Left ventricle myocardium superior (tissue), 1 donor: ENCODE measurements at places on chromosomes 5 and 9.

- DNase-seq: no peak
Observed at GRCh38 chr5:27818888-27819287, 780.5 kb upstream of the CDH9 start.

DNA sequence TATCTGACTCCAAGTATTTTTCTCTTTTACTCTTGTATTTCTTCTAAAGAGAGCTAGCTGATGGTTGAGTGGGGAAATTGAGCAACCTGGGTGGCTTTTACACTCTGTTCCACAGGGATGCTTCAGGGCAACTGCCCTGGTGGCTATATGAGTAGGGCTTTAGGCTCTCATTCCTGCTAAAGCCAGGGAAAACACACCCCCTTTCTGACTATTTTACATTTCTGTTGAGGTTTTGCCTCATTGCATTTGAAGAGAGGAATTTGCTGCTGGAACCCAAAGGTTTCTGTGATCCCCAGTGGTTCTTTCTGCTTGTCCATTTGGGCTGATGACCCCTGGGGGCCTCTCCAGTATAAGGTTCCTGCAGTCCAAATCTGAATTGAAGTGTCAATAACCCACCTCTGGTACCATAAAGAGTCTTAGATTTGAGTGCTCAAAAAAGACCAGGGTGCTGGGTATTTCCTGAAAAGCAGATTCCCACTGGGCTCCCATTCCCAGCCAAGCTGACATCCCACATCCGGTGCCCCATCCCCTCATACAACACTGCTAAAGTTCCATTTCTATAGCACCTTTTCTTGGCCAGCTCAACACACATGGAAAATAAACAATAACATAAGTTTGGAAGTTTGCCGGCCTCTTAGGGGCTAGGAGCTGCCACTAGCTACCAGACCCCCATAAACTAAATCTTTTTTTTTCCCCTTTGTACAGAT is 59.5 kb downstream of the PAPPA start:
- DNase-seq: no peak

DNA sequence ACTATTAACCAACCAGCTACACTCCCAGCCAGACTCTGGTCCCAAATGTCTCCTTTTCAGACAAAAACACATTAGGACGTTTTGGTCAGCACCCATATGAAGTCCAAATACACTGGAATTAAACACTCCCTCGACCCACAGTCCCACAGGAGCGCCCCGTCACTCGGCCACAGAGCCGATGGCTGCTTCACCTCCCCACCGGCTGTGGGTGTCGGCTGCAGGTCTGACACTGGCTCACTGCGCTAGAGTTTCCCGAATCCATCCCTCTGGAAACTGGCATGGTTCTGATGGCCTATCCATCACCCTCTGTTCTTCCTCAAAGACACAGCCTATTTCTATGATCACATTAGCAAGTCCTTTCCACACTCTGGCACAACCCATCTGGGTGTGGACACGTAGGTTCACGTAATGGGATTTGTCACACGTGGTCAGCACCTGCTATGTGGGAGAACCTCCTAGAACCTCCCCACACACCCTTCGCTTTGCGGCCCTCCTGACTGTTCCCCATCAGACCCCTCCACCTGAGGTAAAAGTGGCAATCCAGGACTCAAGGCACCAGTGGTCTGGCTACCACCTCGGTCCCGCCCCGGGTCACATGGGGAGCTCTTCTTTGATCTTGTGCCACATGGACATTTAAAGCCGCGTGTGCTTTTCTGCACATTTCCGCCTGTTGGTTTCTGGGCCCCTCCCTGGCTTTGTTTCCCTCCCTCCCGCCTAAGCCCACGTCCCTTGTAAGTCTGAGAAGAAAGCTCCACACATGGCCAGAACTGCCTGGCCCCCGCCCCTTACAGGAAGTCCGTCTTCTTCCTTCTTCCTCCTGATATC is 131.1 kb upstream of the PHYKPL start:
- no peak for DNase-seq

- DNase-seq: no peak
Observed at GRCh38 chr5:27015758-27016157, 22.6 kb downstream of the CDH9 start.

DNA sequence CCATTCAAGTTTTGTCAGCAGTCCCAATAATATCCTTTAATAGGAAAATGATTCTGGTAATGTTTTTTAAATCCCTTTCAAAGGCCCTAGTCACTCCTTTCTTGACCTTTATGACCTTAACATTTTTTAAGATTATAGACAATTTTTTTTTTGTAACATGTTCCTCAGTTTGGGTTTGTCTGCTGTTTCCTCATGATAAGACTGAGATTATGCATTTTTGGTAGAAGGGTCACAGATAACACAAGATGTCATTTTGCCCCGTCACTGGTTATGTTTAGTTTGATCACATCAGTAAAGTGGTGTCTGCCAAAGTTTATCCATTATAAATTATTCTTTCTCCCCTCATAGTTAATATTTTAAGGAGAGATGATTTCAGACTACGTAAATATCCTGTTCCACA is 16.0 kb upstream of the PTPDC1 start:
- DNase-seq: no peak

GRCh38 chr5:128237000-128237399 is 153.4 kb downstream of the SLC12A2 start:
- no peak for DNase-seq

DNA sequence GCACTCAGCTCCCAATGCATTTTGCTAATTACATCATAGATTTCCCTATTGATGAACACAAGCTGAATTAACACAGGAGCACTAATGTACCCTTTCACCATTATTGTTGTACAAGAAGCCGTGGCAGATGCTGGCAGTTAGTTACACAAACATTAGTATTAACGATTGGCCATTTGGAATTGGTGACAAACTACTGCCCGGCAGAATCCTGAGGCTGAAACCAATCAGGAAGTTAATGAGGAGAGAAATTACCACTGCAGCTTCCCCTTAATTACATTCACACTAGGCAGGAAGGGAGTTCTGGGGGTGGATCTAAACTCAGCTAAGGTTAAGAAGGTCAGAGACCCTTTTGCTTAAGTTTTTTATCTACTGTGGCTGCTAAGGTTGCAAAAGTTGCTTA is 9.6 kb upstream of the DMRT3 start:
- no peak for DNase-seq

- peak; percentile 77 for DNase-seq
Observed at GRCh38 chr9:72305102-72305546, 59.9 kb downstream of the ZFAND5 start.
